ENCODE measurements at places on chromosomes 7 and 10.

- no peak for DNase-seq
Observed at GRCh38 chr10:22962817-22963216, 35.0 kb downstream of the ARMC3 start.

DNA sequence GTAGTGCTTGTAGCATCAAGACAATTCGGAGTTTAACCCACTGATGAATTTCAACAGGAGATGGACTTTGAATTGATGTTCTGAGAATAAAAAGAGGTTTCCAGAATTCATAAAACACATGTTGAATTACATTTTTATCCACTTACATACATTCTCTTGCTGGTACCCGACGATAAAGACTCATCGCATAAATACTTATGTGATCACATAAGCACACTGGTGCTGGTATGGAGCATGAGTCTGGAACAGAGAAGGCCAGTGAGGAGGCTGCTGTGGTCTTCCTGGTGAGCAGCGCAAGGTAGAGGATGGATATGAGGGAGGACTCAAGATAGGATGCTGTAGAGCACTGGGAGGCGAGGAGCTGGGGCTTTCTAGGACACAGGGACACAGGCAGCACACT, 109.0 kb downstream of the RNF216 start:
- DNase-seq, result no peak

DNA sequence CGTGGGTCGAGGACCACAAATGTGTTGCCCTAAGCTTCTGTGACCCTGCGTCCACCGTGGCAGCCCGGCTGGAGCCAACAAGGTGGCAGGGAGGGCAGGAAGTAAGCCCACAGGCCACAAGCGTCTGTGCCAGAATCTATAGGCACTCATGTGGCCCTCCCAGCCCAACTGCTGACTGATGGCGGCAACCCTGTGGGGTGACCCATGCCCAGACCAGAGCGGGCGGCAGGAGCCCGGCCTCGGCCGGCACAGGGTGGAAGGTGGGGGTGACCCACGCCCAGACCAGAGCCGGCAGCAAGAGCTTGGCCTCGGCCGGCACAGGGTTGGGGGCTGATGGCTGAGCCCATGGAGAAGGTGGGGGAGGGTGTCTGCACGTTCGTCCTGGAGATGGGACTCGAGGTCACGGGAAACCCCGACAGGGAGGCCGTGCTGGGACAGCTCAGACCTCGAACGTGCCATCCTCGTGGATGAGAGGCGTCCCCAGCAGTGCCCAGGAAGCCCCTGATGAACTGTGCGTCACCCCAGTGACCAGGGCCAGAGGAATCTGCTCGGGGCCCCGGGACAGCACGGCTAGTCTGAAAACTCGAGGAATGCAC, 181.0 kb downstream of the ELFN1 start:
- DNase-seq, result no peak

DNA sequence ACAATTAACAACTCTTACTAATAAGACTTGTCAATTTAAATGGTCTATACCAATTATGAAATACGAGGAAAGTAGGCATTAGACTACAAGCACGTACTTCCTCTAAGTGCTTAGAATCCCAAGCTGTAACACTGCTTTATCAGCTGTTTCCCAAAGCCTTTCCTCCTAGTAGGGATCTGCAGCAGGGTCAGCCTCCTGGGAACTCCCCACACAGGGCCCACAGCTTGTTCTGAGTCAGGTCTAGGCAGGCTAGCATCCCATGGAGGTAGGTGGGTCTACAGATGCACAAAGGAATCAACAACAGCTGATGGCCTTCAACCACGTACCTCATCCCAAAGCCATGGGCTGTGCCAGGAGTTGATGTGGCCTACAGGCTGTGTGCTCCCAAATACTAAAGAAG, 14.7 kb downstream of the MMS19 start:
- DNase-seq, result no peak

GRCh38 chr7:111867348-111867931, 305.1 kb upstream of the IMMP2L start:
- no peak for DNase-seq

- DNase-seq, result no peak
Observed at GRCh38 chr7:14734839-14735321, 167.7 kb downstream of the DGKB start.

DNA sequence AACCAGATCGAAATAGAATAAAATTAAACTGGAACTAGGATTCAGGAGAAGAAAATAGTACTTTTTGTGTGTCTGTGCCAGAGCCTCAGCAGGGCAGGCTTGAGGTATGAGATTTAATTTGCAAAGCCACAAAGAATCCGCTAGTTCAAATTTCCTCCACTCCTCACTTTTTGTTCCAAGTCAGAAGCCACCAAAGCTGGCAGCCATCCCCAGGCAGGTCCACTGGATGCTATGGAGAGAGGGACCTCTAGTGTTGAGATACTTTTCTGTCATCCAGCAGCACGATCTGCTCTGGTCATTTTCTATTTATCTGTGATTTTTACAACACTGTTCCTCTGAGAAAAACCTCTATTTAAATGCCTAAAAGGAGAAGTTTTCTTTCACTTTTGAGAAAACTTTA, 147.9 kb upstream of the FRMD4A start:
- DNase-seq, result no peak

All from T follicular helper cell (primary cell).